ENCODE measurements at places on chromosomes 3 and 15.

DNA sequence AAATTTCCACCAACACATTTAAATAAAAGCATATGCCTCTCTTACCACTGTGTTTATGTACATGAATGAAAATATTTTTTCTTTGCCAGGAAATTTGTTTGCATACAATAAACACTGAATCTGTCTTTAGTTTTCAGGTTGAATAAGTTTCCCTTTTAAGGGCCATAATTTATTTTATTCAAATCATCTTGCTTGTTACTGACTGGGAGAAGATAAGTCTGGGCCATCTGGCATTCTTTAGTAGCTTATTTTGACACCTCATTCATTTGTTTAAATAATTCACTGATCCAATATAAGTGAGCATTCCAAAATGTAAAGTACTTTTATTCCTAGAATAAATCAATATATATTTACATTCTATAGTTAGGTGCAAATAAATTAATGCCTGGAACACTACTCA lies 1001.3 kb downstream of the PLOD2 start:
- no peak for DNase-seq

- DNase-seq = no peak
These were observed 79.6 kb downstream of the TP63 start for GRCh38 chr3:189710620-189711402.

DNA sequence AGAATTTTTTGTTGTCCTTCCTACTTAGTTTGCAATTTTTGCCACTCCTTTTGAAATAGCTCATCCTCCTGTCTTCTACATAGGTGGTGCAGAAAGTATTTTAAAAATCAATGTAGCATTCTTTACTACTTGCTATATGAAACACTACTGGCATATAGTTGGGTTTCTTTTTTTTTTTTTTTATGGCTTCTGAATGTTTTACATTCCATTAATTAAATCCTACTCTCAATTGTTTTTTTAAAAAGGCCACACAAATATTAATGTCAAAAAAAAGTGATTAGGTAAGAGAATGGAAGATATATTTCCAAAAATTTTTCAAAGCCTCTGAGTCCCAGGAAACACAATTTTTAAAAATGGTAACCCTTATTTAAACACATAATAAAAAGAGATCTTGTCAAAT lies 262.6 kb downstream of the MAGI1 start:
- no peak for DNase-seq

- DNase-seq = no peak
These were observed 5.2 kb downstream of the ARPP19 start for GRCh38 chr15:52563501-52564060.

DNA sequence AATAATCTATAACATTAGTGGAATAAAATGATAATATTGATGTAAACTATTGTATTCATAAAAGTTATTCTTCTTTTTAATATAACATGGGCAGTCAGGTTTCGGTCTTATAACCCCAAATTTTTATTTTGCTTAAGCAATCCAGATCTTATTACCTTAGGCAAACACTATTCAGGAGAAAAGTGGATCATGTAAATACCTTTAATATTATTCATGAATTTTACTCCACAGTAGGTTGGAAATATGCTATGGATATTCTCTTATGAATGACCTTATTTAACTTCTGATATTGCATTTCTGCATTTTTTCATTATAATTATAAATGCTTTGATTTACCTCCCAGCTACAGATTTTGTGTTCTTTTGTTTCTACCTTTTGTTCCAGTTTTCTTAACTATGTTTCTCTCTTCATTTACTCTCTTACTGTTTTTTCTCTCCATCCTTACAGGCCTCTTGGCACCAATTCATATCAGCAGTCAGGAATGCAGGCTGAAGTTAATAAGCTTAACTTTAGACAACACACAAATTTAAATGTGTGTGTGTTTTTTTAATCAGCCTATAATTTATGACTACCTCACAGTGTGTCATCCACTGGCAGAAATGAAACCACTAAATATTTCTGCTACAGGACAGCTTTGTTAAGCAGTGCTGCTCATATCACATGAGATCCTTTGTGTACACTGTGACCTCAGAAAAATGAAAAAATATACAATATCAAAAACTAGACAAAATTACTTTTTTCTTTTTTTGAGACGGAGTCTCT lies 111.0 kb downstream of the NSUN3 start:
- DNase-seq = no peak
